Stimulated activated CD8-positive, alpha-beta memory T cell treated with anti-CD3 and anti-CD28 coated beads, Interleukin-4, amount 100 ng/mL, for 4 hours (primary cell): ENCODE measurements at places on chromosomes 2 and 18.

DNA sequence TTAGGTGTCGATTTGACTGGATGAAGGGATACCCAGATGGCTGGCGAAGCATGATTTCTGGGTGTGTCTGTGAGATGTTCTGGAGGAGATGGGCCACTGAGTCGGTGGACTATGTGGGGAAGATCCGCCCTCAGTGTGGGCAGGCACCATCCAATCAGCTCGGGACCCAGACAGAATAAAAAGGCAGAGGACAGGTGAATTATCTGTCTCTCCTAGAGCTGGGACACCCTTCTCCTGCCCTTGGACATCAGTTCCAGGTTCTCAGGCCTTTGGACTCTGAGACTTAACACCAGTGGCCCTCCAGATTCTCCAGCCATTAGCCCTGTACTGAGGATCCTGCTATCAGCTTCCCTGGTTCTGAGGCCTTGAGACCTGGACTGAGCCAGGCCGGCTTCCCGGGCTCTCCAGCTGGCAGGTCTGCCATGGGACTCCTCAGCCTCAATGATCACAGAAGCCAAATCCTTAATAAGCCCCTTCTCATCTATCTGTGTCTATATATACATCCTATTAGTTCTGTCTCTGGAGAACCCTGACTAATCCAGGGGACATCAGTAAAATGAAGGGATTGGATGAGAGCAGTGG, 11.7 kb downstream of the PROC start:
- DNase-seq = no peak

DNA sequence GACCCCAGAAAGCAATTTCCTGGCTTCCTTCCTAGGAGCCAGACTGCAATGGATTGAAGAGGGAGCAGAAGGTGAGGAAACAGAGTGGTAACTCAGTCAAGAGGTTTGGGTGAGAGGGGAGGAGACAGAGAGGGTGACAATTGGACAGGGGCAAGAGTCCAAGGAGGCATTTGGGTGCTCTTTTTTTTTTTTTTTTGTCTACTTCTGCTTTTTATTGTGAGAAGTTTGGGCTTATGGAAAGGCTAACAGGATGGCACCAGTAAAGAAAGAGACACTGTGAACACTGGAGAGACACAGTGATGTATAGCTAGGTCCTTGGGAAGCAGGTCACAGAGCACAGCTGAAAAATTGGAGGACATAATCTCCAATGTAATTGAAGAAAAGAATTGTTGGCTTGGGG, 25.0 kb downstream of the CYBRD1 start:
- no peak for DNase-seq

DNA sequence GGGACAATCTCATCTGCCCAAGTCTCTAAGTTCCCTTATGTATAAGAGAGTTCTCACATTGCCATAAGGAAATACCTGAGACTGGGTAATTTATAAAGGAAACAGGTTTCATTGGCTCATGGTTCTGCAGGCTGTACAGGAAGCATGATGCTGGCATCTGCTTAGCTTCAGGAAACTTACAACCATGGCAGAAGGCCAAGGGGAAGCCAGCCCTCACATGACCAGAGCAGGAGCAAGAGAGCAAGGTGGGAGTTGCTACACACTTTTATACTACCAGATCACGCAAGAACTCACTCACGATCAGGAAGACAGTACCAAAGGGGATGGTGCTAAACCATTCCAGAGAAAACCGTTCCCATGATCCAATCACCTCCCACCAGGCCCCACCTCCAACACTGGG, 73.9 kb downstream of the PRKRA start:
- no peak for DNase-seq

- DNase-seq = no peak
Measured at GRCh38 chr2:5070257-5070656, 621.9 kb upstream of the SOX11 start.

DNA sequence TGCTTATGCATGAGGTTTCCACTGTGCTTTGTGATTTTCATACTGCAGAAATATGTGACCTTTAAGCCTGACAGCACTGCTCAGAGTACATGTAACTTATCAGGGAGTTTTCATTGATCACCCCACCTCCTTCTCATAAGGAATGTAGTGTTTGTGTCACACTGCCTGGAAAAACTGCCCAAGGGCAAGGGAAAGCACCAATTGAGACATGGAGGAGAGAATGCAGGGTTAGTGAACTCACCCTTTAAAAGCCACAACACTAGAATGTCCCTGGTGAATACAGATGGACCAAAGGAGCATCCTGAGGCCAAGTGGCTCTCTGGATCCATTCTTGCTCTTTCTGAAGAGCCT, 147.2 kb upstream of the SPATS2L start:
- no peak for DNase-seq

DNA sequence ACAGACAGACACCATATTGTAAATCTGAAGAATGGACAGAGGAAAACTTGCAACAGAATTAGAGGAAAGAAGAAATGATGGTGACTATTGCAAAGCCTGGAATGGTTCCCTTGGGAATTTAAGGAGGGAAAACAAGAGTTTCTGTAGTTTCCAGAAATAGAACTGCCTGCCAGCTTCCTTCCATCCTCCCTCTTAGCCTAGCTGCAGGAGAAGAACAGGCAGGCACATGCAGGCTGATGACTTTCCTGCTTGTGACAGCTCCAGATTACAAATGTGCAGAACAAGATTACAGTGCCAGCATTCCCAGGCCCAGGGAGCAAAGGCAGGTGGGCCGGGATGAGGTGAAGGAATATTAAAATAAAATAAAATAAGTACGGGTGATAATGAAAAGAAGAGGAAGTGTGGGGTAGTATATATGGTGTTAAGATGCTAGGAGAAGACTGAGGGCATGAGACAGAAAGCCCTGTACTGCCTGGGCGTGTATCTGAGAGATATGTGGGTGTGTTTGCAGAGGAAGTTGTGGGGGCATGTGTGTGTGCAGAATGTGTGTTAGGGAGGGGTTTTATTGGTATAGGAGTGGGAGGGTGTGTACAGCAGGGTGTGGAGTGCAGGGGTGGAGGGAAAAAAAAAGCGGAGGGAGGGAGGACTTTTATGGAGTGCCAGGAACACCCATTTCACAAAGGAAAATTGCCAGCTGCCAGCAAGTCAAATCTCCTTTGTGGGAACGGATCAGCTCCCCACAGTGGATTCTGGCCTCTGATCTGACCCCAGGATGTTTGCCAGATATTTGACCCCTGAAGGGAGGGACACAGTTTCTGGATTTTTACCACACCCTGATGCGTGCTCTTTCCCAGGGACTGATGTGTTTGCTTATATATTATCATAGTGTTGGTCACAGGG, 43.9 kb upstream of the NEMP2 start:
- peak; percentile 2 for DNase-seq

DNA sequence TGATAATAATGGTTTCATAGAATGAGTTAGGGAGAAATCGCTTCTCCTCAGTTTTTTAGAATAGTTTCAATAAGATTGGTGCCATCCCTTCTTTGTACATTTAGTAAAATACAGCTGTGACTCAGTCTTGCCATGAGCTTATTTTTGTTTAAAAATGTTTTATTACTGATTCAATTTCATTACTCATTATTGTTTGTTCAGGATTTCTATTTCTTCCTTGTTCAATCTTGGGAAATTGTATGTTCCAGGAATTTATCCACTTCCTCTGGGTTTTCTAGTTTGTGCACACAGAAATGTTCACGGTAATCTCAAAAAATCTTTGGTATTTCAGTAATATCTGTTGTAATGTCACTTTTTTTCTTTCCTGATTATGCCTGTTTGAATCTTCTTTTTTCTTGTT, 371.5 kb upstream of the SETBP1 start:
- no peak for DNase-seq

- DNase-seq = no peak
Measured at GRCh38 chr2:188997263-188997662, 23.1 kb downstream of the COL3A1 start.

- no peak for DNase-seq
Measured at GRCh38 chr2:216151313-216152025, 42.3 kb downstream of the XRCC5 start.

DNA sequence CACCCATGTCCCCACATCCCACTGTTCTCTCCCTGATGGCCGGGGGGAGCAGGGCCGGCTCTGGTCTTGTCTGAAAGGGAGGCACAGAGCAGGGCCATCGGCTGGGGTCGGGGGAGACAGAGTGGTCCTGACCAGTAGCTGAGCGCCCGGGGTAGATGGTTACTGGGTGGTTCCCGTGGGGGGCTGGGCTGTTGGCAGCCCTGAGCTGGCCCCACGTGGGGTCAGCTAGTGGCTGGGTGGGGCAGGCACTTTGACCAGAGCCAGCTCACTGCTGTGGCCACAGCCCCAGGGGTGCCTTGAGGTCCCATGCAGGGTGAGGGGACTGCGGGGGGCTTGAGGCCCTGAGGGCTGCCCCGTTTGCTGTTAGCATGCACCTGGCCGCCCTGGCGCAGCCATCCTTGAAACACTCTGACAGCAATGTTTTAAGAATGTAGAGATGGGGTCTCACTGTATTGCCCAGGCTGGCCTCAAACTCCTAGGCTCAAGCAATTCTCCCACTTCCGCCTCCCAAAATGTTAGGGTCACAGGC, 12.3 kb upstream of the NEU4 start:
- DNase-seq = no peak

- DNase-seq = no peak
Measured at GRCh38 chr2:232369126-232369951, 9.2 kb upstream of the ALPP start.

DNA sequence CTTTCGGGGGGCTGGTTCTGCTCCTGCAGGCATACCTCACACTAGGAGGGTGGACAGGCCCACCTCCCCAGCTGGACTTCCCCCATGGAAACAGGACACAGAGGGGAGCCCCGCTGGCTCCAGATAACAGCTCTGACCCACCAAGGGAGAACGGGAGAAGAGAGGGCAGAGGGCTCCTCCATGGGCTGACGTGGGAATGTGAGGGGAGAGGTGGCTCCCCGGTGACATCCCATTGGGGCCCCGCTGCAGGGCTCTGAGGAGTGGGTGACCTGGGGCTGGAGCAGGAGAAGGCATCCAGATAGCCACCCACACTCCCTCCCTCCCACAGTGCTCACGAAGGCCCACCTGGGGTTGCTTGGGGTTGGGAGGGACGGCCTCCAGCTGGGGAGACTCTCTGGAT, 45.9 kb downstream of the FBLN7 start:
- no peak for DNase-seq

- no peak for DNase-seq
Measured at GRCh38 chr2:108958002-108958401, 31.0 kb downstream of the EDAR start.

DNA sequence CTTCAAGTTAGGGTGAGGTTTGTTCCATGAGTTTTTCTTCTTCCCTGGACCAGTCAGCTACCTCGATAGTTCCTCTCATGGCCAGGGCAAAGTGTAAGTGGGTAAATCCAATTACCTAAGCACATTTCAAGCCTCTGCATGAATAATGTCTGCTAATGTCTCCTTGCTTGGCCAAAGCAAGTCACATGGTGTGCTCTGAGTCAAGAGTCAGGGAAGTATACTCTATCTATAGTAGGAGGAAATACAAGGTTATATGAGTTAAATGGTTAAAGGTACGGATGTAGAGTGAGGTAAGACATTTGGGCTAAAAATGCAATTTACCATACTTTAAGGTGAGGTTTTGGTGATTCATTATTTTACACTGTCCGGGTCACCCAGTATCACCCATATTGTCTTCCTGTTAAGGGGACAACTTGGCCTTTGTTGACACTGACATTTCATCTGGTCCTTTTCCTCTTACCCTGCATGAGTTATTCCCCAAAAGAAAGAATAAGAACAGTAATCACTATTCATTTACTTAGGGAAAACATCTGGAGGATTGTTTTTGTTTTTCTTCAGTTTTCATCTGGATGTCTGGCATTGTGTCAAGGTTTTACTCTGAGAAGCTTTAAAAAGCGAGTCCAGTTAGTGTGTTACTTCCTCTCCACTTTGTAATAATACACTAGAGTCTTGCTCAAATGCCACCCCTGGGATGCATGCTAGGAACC, 405.5 kb downstream of the RND3 start:
- DNase-seq = no peak

DNA sequence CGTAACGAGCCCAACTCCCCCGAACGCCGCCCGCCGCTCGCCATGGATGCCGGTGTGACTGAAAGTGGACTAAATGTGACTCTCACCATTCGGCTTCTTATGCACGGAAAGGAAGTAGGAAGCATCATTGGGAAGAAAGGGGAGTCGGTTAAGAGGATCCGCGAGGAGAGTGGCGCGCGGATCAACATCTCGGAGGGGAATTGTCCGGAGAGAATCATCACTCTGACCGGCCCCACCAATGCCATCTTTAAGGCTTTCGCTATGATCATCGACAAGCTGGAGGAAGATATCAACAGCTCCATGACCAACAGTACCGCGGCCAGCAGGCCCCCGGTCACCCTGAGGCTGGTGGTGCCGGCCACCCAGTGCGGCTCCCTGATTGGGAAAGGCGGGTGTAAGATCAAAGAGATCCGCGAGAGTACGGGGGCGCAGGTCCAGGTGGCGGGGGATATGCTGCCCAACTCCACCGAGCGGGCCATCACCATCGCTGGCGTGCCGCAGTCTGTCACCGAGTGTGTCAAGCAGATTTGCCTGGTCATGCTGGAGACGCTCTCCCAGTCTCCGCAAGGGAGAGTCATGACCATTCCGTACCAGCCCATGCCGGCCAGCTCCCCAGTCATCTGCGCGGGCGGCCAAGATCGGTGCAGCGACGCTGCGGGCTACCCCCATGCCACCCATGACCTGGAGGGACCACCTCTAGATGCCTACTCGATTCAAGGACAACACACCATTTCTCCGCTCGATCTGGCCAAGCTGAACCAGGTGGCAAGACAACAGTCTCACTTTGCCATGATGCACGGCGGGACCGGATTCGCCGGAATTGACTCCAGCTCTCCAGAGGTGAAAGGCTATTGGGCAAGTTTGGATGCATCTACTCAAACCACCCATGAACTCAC, 673 bp downstream of the PCBP1 start:
- DNase-seq = peak; percentile 32

- DNase-seq = no peak
Measured at GRCh38 chr2:3628800-3629199, 29.2 kb upstream of the ALLC start.

GRCh38 chr2:225006730-225007129, 35.5 kb downstream of the DOCK10 start:
- DNase-seq = no peak

DNA sequence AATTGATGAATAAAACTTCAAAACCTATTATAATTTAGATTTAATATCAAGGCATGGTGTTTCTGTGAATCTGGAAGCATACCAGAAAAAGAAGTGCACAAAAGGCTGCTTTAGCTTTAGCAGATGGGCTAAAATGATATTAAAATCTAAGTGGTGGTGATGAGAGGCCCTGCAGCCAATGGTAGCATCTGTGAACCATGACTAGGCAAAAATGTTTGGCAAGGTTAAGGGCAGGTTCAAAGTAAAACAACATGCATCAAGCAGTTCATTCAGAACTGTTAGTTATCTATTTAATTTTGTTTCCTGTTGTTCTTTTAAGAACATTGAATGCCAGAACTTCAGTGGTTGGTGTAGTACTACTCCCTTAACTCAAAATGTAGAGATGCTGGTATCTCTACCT, 1736.9 kb upstream of the CELF4 start:
- DNase-seq = no peak

DNA sequence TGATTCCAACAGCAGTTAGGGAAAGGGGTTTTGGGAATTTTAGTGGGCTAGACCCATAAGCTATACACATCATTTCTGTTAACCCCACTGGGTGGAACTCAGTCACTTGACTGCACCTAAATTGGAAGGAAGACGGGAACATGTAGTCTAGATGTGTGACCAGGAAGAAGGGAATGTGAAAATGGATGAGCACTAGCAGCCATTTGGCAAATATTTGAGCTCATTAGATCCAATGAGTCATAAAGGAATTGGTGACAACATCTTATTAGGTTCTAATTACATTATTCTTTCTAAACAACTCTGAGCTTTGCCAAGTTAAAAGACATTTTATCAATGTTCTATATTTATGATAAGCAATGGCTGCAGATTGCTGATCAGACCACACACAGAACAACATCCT, 400.6 kb downstream of the IRS1 start:
- no peak for DNase-seq

GRCh38 chr2:218328294-218328693, 28.4 kb upstream of the CATIP start:
- DNase-seq = no peak
